ENCODE measurements at places on chromosomes 6 and 20.
A peak's percentile ranks its signal among the peaks of the same experiment; 100 is the strongest.

DNA sequence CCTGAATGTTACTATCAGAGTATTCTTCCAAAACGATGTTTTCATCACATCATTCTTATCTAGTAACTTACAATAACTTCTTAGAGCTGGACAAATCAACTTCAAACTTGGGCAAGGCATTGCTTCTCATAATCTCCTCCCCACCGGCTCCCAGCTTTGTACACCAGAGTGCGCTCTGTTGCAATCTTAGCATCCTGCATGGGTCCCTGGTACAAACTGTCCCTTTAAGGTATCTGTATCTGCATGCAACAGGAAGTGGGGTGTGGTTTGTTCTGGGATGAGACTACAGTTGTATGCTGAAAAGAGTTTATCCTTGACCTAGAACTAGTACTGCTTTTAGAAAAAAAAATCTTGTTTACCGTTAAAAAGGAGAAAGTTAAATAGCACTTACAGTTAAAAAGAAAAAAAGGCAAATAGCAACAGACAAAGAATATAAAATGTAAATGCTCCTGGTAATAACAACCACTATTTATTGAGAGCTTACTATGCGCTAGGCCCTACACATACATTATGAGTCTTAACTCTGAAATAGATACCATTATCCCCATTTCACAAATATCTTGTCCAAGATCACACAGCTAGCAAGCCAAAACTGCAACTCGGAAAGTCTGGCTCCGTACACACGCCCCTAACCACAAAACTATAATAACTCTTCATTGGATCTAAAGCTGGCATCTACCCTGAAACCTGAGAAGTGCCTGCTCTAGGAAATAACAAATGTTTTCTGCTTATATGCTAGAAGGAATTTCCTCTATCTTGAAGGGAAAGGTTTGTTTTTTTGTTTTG, 9.8 kb upstream of the HECA start:
- peak; percentile 81 for DNase-seq

DNA sequence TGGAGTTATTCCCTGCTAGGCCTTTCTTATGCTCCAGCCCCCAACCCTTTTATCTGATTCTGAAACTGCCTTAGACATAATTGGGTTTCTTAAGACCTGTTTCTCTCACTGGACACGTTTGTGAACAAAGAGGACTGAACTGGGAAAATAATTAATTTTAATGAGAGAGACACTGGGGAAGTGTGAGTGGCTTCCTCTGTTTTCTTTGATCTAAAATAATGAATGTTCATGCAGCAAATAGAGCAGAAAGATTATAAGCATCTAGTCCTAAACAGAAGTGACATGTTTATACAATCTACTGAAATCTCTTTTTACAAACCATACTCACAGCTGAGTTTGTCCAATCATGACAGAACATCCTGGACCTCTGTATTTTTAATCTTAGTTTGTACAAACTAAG, 157.6 kb downstream of the SH3BGRL2 start:
- DNase-seq = no peak

DNA sequence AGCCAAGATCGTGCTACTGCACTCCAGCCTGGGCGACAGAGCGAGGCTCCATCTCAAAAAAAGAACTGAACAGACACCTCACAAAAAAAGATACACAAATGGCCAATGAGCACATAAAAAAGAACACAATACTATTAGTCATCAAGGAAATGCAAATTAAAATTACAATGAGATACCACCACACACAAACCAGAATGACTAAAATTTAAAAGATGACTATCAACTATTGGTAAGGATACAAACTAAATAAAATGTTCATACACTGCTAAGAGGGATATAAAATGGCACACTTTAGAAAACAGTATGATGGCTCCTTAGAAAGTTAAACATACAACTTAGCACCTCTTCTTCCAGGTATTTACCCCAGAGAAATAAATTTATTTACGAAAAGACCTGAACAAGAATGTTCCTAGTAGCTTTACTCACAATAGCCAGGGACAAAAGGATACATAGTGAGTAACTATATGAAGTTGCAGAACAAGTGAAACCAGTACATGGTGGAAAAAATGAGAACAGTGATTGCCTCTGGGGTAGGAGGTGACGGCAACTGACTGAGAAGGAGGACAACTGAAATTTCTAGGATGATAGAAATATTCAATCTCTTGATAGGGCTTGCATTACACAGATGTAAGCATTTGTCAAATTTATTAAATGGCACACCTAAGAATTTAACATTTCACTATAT, 53.2 kb downstream of the FAM8A1 start:
- no peak for DNase-seq

GRCh38 chr6:47034926-47035325, 7.2 kb downstream of the ADGRF1 start:
- no peak for DNase-seq

Measured in stimulated activated CD4-positive, alpha-beta T cell treated with anti-CD3 and anti-CD28 coated beads, Interleukin-15, amount 100 ng/mL, for 24 hours (primary cell).